Adipocyte (in vitro differentiated cells): ENCODE measurements at places on chromosomes 7 and 10.
A peak's percentile ranks its signal among the peaks of the same experiment; 100 is the strongest.

- DNase-seq: peak; percentile 8
Observed at GRCh38 chr7:147033641-147034040, 917.0 kb downstream of the CNTNAP2 start.

DNA sequence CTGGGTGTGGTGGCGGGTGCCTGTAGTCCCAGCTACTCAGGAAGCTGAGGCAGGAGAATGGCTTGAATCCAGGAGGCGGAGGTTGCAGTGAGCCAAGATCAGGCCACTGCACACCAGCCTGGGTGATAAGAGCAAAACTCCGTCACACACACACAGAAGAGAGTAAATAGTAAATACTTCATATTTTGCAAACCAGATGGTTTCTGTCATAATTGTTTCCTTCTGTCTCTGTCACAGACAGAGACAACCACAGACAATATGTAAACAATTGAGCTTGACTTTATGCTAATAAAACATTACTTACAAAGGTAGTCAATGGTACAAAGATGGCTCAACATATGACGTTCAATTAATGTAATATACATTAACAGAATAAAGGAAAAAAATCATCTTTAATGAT is 83.7 kb downstream of the JMJD1C start:
- peak; percentile 26 for DNase-seq

- no peak for DNase-seq
Observed at GRCh38 chr10:36555036-36555435, 570.4 kb upstream of the ANKRD30A start.

GRCh38 chr7:111226800-111227199 is 135.9 kb downstream of the LRRN3 start:
- no peak for DNase-seq

- DNase-seq: no peak
Observed at GRCh38 chr7:43615558-43616145, 32.7 kb downstream of the STK17A start.

- DNase-seq: peak; percentile 30
Observed at GRCh38 chr7:98211221-98211675, at the start of gene BHLHA15. TSS of gene BHLHA15 (plus strand) at chr7:98211439. CDS start at chr7:98212310, 871 bp downstream.

DNA sequence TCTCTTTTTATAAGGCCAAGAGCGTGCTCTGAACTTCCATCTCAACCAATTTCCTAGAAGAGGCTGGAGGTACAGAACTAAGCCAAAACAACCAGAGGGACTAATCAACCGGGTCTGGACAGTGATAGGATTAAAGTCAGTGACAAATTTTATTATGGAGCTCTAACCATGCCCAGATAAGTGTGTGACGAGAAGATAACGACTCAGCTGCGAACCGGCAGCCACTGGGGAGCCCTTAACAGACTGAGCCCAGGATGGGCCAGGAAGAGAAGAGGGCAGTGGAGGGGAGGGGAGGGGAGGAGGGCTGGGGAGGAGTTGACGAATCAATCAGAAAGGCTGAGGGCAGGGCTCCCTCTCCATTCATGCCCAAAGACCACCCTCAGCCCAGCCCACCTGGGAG is 119.9 kb downstream of the PLXNA4 start:
- no peak for DNase-seq

GRCh38 chr10:44413416-44413815 is 28.5 kb upstream of the CXCL12 start:
- DNase-seq: no peak

DNA sequence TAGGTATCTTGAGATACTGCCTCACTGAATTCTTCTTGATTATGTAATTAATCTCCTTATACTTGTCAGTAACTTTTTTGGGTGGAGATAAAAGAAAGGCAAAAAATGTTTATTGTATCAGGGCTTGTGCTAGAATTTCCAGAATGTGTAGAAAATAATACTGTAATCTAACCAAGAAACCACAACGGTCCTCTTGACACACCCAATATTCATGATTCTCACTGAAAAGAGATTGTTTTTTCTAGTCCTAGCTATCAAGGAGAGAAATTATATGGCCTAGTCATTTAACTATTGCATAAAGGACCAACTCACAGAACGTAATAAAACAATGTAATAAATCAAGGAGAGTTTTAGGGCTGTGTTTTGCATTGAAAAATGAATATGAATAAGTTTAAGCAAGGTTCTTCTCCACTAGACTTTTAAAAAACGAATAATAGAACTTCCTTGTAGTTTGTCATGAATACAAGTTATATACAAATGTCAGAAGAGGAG is 80.0 kb upstream of the STEAP4 start:
- no peak for DNase-seq

- DNase-seq: no peak
Observed at GRCh38 chr7:31108097-31108657, 56.1 kb downstream of the ADCYAP1R1 start.

- no peak for DNase-seq
Observed at GRCh38 chr7:123661765-123662164, 6.1 kb downstream of the LMOD2 start.

- DNase-seq: no peak
Observed at GRCh38 chr10:121217331-121217730, 366.2 kb downstream of the WDR11 start.

GRCh38 chr10:80153460-80153859 is 20.9 kb downstream of the PLAC9 start:
- no peak for DNase-seq

DNA sequence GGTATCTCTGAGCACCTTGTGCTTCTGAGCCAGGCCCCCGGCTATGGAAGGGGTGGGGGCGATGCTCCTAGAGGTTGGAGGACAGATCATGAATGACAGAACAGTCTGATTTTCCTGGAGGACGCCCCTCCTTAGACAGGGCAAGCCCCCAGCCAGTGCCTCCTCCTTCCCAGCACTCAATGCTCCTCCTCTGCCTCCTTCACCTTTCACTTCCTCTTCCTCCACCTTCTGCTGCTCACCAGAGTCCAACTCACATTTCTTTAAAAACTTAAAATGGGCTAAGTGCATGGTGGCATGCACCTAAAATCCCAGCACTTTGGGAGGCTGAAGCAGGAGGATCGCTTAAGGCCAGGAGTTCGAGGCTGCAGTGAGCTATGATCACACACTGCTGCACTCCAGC is 71.1 kb upstream of the CUX1 start:
- DNase-seq: no peak

GRCh38 chr7:132815696-132816311 is 239.5 kb upstream of the PLXNA4 start:
- no peak for DNase-seq

GRCh38 chr10:35391153-35391953 is 55.0 kb downstream of the CCNY start:
- DNase-seq: no peak

DNA sequence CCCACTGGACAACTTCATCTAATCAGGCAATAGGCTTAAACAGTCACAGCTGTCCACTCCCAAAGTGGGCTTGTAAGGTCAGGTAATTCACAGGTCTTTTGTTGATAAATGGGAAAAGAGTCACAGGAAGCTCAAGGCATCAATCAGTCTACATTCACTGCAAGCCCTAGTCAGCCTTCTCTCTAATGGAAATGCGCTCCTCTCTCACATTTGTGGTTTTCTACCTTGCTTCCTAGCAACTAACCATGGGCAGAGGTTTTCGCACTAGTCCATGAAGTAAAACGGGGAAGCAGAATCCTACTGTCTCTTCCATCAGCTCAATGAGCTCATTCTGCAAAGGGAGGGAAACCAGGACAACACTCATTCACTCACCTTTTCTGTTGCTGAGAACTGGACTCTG is 53.5 kb upstream of the APBB1IP start:
- no peak for DNase-seq

DNA sequence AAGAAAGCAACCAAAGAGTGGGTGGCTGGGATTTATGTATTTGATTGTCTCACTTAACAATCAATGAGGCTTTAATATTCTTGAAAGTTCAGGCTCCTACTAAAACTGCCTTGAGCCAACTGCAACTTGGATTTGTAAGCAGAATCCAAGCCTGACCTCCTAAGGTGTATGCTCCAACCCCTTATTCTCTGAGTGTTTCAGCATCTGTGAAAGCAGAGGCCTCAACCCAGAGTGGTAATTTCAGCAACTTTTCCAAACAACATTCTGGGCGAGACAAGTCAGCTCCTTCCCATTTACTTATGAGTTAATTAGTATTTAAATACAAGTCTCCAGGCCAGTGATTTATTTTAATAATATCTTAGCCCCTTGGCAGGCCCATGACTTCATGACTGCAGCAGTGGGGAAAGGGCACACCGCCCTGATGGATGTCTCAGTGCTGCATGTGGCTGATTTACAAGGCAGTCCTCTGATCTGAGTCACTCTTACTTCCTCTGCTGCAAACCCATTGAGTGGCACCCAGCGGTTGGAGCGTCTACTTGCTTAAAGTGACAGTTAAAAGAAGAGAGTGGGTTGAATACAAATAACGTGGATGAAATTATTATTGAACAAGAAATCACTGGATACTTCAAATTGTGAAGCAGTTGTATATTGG is 209.1 kb downstream of the TRIL start:
- DNase-seq: no peak

- no peak for DNase-seq
Observed at GRCh38 chr10:130463876-130464364, 327.7 kb downstream of the GLRX3 start.

GRCh38 chr7:35241436-35241835 is 12.5 kb downstream of the TBX20 start:
- DNase-seq: no peak

DNA sequence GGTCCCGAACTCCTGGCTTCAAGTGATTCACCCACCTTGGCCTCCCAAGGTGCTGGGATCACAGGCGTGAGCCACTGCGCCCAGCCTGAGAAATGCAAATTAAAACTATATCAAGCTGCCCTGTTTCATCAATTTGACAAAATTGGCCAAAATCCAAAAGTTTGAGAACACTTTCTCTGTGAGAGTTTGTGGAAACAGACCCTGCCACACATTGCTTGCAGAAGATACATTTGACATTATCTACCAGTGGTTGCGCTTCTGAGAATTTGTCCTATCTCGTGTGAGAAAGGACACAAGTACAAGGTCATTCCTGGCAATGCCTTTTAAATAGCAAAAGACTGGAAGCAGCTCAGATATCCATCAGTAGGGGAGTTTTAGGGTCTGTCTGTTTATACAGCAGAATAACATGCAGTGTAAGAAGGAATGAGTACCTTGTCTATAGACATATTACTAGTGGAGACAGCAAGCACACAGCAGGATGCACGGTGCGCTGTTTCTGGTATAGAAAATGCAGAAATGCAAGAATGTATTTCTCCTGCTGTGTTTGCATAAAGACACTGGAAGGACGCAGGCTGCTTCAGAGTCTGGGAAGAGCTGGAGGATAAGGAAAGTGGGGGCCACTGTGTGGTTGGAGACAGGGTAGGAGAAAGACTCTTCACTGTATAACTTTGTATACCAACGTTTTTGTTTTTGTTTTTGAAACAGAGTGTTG is 4.3 kb downstream of the LHPP start:
- no peak for DNase-seq

DNA sequence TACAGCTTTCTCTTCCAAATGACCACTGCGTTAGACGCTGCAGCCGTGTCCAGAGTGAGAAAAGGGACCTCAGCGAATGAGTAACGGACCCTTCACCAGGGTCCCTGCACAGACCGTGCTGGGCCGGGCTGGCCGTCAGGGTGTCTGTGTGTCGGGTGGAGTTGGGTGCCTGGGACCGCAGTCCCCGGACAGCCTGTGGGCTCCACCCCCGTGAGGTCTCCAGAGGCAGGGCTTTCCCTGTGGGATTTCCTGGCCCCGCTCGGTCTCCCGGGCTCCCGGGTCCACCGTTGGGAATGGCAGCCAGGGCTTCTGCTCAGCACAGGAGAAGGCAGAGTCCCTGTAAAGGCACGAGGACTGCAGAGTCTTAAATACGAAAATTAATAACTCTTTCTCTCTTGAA is 509.7 kb downstream of the TCERG1L start:
- no peak for DNase-seq

GRCh38 chr10:2986391-2986801 is 81.0 kb upstream of the PFKP start:
- no peak for DNase-seq

DNA sequence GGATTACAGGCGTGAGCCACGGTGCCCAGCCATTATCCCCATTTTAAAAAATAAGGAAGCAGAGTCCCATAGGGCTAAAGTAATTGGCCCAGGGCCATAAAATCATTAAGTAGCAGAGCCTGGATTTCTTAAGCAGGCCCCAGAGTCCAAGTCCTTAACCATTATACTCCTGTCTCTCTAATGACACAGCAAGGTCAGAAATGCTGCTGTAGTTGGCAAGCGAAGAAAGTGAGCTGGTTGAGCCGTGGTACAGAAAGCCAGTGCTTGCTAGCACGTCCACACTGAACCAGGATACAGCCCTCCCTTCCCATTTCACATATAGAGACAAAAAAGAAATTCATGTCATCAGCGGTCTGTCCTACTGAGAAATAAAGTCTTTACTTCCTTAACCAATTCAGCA is 562.7 kb downstream of the GALNT17 start:
- no peak for DNase-seq

- peak; percentile 77 for DNase-seq
Observed at GRCh38 chr10:72250666-72251065, 23.1 kb upstream of the DDIT4 start.

GRCh38 chr10:60208676-60209269 is 180.9 kb downstream of the ANK3 start:
- DNase-seq: peak; percentile 78

DNA sequence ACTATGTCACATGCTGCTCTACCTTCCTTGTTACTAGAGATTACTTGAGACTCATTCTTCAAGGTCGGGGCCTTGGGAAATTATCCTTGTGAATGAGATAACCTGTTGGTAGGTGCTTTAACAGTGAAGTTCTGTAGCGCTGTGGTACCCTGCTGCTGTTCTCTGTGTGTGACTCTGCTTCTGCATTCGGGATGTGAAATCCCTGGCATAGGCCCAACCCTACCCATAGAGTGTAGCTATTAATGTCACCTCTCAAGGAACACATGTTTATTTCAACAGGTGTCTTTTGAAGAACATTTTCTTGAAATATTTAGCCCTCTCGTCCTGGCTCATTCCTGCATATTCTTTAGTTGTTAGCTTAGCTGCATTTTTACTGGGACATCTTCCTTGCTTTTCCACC is 41.8 kb upstream of the TMEM236 start:
- no peak for DNase-seq

DNA sequence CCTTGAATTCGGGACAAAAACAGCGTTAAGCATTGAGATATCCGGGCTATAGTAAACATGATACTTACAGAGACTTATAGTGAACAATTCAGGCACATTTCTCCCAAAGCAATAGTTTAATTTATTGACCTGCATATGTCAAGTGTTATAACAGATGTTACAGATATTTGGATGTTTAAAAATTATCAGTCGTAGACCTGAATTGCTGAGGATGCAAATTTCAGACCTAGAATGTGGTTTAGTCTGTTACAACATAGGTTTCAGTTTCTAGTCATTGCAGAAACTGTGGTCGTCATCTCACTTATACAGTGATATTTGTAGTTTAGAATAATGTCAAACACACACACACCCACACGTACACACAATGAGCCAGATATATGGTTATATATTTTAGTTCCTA is 85.2 kb downstream of the VTI1A start:
- DNase-seq: no peak

DNA sequence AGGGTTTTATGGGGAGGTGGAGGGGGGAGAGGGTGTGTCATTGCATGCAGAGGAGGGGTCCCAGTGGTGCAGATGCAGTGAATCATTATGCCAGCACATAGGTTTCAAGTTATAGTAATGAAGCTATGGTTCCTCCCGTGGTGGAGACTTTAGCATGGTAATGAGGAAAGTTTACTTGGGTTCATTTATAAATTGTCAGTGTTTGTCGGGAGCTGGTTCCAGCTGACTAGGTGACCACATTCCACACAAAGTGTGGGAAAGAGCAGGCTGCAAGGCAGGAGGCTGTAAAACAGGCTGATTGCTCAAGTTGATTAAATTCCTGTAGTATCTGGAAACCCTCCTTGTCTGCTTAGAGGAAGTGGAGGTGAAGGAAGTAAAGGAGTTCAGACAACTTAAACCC is 78.9 kb downstream of the SRI start:
- no peak for DNase-seq

- peak; percentile 37 for DNase-seq
Observed at GRCh38 chr7:94400643-94401427, 6.1 kb downstream of the COL1A2 start.
